Esophagus squamous epithelium (tissue), 5 donors: ENCODE measurements at places on chromosomes 7 and 10. TPM values are rescaled to one million over a fixed set of nuclear protein-coding genes. Genes with fewer than 3 reads are reported as not detected.

The SLC4A2 gene
- 43.9 TPM for total RNA-seq

The ENTPD1 gene
- 9.9 TPM for total RNA-seq

The TNS3 gene
- 6.6 TPM for total RNA-seq

The MYO1G gene
- total RNA-seq = 3.8 TPM

The ATP6V1F gene
- 148 TPM for total RNA-seq

The AOC1 gene
- 0.26 TPM for total RNA-seq

The CNPY1 gene
- total RNA-seq = not detected

The GAD2 gene
- not detected for total RNA-seq

The SPDYE11 gene
- total RNA-seq = not detected

The DDC gene
- total RNA-seq = not detected

The CACNA2D1 gene
- total RNA-seq = 0.92 TPM

The ASB13 gene
- total RNA-seq = 29.0 TPM

The TAS2R60 gene
- not detected for total RNA-seq

The CLRN3 gene
- not detected for total RNA-seq
